ENCODE measurements at places on chromosomes 1 and 21.

- DNase-seq, result no peak
Observed at GRCh38 chr1:65371544-65371943, 48.9 kb upstream of the LEPR start.

DNA sequence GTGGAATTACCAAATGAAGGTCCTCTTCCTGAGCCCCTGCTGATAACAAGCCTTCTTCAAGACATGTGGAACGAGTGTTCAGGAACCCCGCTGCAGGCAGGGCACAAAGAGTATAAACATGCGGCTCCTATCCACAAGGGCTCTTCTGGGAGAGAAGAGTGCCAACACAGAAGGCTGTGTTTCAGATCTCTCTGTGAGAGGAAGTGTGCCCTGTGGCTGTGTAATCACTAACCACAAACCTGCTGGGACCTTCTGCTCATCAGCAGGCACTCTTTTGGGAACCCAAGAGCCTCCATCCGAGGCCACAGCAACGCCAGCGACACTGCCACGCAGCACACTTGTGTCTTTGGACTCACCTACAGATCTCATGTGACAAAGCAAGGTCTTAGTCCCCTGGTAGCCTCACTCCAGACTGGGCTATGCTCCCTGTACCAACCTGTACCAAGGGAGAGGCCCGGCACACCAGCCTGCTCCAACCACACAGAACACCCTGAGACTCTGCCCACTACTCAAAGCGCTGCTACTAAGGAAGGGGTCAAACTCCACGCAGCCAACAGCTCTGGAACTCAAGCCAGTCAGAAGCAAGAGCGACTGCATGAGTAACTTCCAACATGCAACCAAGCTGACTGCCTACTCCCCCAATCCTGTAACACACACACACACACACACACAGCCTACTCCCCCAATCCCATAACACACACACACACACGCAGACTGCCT lies 7.8 kb downstream of the PTTG1IP start:
- DNase-seq, result no peak

- DNase-seq, result no peak
Observed at GRCh38 chr1:4165686-4166300, 265.7 kb upstream of the C1orf174 start.

GRCh38 chr1:54542962-54543539 lies 5.0 kb upstream of the ACOT11 start:
- no peak for DNase-seq

DNA sequence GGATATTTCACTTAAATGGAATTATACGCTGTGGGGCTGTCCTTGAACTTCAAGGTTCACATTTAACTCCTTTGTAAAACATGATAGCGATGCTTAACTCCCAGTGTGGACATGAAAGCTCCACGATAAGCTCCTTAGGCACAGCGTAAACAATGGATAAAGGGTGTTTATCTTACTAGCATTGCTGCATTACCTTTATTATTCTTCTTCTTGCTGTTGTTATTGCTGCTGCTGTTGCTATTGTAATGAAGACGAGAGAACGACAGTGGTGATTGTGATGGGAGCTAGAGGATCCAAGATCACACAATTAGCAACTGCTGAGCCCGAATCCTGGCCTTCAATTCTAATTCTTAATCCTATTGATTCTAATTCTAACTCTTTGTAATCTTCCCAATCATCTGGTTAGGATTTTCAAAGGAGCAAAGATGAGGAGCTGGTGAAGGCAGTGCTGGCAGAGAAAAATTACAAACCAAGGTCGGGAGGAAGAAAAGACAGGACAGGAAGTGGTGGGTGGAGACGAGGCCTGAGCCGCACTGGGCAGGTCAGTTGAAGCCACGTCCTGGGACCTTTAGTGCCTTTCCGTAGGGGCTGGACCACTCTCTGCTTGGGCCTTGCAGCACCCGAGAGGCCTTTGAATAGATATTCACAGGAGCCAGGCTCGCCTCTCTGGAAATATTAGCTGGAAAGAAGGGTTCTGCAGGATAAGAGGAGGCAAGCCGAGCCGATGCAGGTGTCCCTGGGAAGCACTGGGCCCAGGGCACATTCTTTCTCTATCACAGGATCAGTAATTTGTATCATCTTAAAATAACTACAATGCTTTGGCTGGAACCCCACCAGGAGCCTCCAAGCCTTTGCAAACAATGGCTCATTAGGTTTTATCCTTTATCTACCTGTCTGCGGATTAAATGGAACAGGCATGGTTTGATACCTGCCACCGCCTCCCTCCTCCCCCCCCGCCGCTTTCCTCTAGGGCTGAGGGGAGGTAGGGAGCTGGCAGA lies 571.6 kb downstream of the AJAP1 start:
- no peak for DNase-seq

- DNase-seq, result no peak
Observed at GRCh38 chr1:43786960-43787359, 79.6 kb downstream of the ST3GAL3 start.

DNA sequence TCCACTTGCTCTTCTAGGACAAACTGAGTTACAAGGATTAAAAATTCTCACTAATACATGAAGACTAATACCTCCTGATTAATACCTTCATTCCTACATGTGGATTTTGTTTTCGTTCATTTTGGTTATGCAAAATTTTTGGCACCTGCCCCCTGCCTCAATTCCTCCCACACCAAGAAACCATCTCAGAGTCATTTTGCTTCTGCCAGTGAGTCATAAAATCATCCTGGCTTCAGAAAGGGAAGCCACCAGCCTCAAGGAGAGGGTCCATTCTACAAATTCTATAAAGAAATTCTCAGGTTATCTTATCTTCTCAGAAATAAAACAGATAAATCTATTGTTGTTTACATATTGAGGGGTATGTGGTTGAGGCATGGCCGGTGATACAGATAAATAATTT lies 103.2 kb upstream of the COA6 start:
- DNase-seq, result no peak

DNA sequence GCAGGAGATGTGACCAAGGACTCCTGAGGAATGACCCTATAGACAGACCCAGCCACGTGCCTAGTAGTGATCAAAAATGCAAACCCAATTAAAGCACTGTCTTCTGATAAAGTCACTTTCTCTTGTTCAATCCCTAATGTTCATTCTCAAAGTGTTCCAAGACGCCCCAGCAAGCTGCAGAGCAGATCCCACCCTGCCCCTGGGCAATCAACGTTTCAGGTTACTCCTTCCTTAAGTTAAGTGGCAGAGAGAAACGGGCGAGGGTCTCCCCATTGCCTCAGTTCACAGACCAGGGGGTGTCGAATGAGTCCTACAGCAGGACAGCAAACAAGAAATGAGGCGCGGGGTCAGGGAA lies 699 bp upstream of the RGS2 start:
- peak; percentile 18 for DNase-seq

- no peak for DNase-seq
Observed at GRCh38 chr1:206713910-206714312, 29.2 kb downstream of the MAPKAPK2 start.

- no peak for DNase-seq
Observed at GRCh38 chr1:194181845-194182244, 995.4 kb upstream of the B3GALT2 start.

GRCh38 chr1:46041551-46041950 lies 90.9 kb downstream of the PIK3R3 start:
- no peak for DNase-seq

GRCh38 chr1:167491586-167492461 lies 26.5 kb downstream of the CD247 start:
- no peak for DNase-seq

GRCh38 chr1:170727963-170728362 lies 64.0 kb downstream of the PRRX1 start:
- DNase-seq, result no peak

DNA sequence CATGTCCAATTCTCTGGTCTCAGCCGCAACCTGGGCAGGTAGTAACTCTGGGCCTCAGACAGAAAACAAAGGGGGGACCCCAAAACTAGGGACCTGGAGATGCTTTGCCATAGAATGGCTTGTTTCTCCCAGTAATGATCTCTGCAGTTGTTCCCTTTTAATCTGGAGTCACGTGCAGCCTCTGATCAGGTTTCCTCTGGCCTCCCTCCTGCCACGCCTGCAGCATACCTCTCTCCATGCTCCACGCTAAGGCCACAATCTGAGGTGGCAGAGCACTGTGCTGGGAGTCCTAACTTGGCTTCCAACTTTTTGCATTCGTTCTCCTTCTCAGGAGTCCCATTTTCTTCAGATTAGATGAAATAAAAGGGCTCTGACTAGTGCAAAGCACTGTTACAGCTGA lies 1.9 kb downstream of the PABPC4 start:
- peak; percentile 14 for DNase-seq

GRCh38 chr1:108585313-108585712 lies 25.4 kb downstream of the EEIG2 start:
- DNase-seq, result no peak
